ENCODE measurements at places on chromosomes 4 and X. TPM values are rescaled to one million over a fixed set of nuclear protein-coding genes. Genes with fewer than 3 reads are reported as not detected.

The TRMT2B gene
- total RNA-seq, result 29.9 TPM

The FABP2 gene
- 102 TPM for total RNA-seq

The RIBC1 gene
- 0.85 TPM for total RNA-seq

The PCDH10 gene
- total RNA-seq, result 0.12 TPM

The USP51 gene
- 0.81 TPM for total RNA-seq

The PRRG1 gene
- total RNA-seq, result 11.8 TPM

The RAI2 gene
- 3.5 TPM for total RNA-seq

The ARAP2 gene
- 22.3 TPM for total RNA-seq

The BLOC1S4 gene
- 13.3 TPM for total RNA-seq

The AFM gene
- total RNA-seq, result not detected

The PARM1 gene
- 282 TPM for total RNA-seq

The ADAMTS3 gene
- 0.25 TPM for total RNA-seq

The NUP54 gene
- 27.1 TPM for total RNA-seq

The RTL9 gene
- total RNA-seq, result not detected

The CXCL6 gene
- 0.55 TPM for total RNA-seq

The TBX22 gene
- total RNA-seq, result not detected

The MTMR8 gene
- 9.2 TPM for total RNA-seq

The FAM114A1 gene
- total RNA-seq, result 73.3 TPM

The PRR32 gene
- total RNA-seq, result not detected

The UBE2A gene
- total RNA-seq, result 73.9 TPM

The PCDH11X gene
- total RNA-seq, result not detected

The GPRASP1 gene
- 2.5 TPM for total RNA-seq

The MAGEA2 gene
- total RNA-seq, result not detected

The CHRDL1 gene
- 33.1 TPM for total RNA-seq

The ZNF182 gene
- 3.4 TPM for total RNA-seq

The CYSLTR1 gene
- 2.4 TPM for total RNA-seq

The UCP1 gene
- total RNA-seq, result not detected

The NPNT gene
- total RNA-seq, result 40.9 TPM

The TMEM255A gene
- 2.5 TPM for total RNA-seq

The PABPC4L gene
- 0.39 TPM for total RNA-seq

The ARHGAP36 gene
- 0.42 TPM for total RNA-seq

The REPS2 gene
- 18.5 TPM for total RNA-seq

The GYG2 gene
- 11.3 TPM for total RNA-seq

The ENPP6 gene
- total RNA-seq, result 1.5 TPM

The QDPR gene
- total RNA-seq, result 16.9 TPM

The CT45A5 gene
- not detected for total RNA-seq

The GPR119 gene
- 0.31 TPM for total RNA-seq

The IGSF1 gene
- total RNA-seq, result 0.12 TPM

The EMCN gene
- total RNA-seq, result 4.5 TPM
